ENCODE measurements at places on chromosomes 3 and 15. TPM values are rescaled to one million over a fixed set of nuclear protein-coding genes. Genes with fewer than 3 reads are reported as not detected.

DNA sequence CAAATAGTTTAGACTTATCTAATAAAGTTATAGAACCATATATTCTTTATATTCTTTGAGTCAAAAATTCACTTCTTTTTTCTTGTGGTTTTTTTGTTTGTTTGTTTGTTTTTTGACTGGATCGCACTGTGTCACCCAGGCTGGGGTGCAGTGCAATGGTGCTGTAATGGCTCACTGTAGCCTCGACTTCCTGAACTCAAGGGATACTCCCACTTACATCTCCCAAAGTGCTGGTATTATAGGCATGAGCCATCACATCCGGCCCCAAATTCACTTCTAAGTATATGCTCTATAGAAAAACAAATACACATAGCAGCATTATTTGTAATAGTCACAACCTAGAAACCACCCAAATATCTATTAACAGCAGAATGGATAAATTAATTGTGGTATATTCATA is 13.7 kb upstream of the SLTM start:
- no peaks in the 10 kb centered on the region for H3K4me1 ChIP-seq
- no peak overlapping the region for H3K27ac ChIP-seq
- no peak for DNase-seq
- no peaks in the 10 kb centered on the region for H3K36me3 ChIP-seq
- H3K27me3 ChIP-seq = no peaks in the 10 kb centered on the region

- no peaks in the 10 kb centered on the region for H3K36me3 ChIP-seq
- no peak for DNase-seq
- no peak overlapping the region for H3K27ac ChIP-seq
- H3K27me3 ChIP-seq = no peaks in the 10 kb centered on the region
Measured at GRCh38 chr15:70151462-70151861, 53.7 kb upstream of the TLE3 start.

The CAND2 gene
- total RNA-seq = 45.2 TPM

- H3K36me3 ChIP-seq = no peaks in the 10 kb centered on the region
- no peak overlapping the region for H3K27ac ChIP-seq
- no peaks in the 10 kb centered on the region for H3K4me1 ChIP-seq
- no peaks in the 10 kb centered on the region for H3K27me3 ChIP-seq
- no peak overlapping the region for H3K4me3 ChIP-seq
Measured at GRCh38 chr3:61522626-61523025, 38.7 kb upstream of the PTPRG start.

DNA sequence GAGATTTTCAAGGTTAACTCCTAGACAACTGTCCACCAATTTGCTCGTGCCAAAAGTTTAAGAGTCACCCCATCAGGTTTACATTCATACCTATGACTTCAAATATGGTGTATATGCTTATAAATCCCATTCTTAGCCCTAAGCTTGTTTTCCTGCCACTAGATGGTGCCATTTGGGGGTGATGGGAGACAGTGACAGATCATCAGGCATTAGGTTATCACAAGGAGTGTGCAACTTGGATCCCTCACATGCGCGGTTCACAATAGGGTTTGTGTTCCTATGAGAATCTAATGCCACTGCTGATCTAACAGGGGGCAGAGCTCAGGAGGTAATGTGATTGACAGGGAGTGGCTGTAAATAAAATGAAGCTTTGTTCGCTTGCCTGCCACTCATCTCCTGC is 182.7 kb downstream of the CNTN6 start:
- no peaks in the 10 kb centered on the region for H3K27me3 ChIP-seq
- no peaks in the 10 kb centered on the region for H3K4me1 ChIP-seq
- H3K27ac ChIP-seq = no peak overlapping the region
- H3K4me3 ChIP-seq = no peak overlapping the region

- no peaks in the 10 kb centered on the region for H3K4me1 ChIP-seq
- H3K27ac ChIP-seq = peak overlapping the region; percentile 89
- no peaks in the 10 kb centered on the region for H3K27me3 ChIP-seq
- H3K36me3 ChIP-seq = no peaks in the 10 kb centered on the region
- no peak overlapping the region for H3K4me3 ChIP-seq
- no peak for DNase-seq
Measured at GRCh38 chr15:96052154-96052553, 278.3 kb upstream of the NR2F2 start.

GRCh38 chr3:187044206-187044605 is 95.1 kb downstream of the RPL39L start:
- no peak overlapping the region for H3K4me3 ChIP-seq
- no peak for DNase-seq
- peaks cover 13% of the 10 kb centered on the region for H3K36me3 ChIP-seq
- peaks cover 47% of the 10 kb centered on the region for H3K4me1 ChIP-seq
- no peaks in the 10 kb centered on the region for H3K27me3 ChIP-seq

DNA sequence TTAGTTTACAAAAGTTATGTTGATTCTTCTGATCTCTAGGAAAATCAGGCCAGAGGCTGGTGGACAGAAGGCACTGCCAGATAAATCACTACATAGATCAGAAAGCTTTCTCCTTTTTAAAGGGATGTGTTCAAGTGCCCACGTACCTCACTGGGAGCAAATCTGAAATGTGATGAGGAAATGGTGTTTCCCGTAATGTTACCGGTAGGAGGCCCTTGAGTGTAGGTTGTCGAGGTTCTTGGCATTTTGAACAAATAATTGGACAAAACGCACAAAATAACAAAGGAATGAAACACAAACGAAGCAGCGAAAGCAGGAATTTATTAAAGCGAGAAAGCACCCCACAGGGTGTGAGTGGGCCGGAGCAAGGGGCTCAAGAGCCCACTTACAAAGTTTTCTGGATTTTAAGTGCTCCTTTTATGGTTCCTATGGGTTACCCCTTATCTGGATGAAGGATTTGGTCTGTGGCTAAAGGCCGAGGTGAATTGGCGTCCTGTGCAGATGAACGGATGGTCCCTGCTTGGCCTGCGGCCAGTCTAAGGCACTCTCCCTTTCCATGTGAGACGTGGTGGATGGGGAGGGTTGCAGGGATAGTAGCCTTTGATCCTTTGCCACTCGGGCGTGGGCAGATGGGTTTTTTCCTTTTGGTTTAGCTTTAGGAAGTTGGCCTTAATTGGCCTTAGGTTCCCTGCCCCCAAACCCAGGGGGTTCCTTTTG is 1.0 kb downstream of the SNX1 start:
- no peaks in the 10 kb centered on the region for H3K36me3 ChIP-seq
- peak overlapping the region; percentile 93 for H3K4me3 ChIP-seq
- no peaks in the 10 kb centered on the region for H3K4me1 ChIP-seq
- peak overlapping the region; percentile 93 for H3K27ac ChIP-seq
- no peak for DNase-seq
- H3K27me3 ChIP-seq = no peaks in the 10 kb centered on the region

GRCh38 chr3:54574906-54575617 is 352.8 kb downstream of the LRTM1 start:
- H3K27ac ChIP-seq = no peak overlapping the region
- no peaks in the 10 kb centered on the region for H3K36me3 ChIP-seq
- no peak overlapping the region for H3K4me3 ChIP-seq
- no peaks in the 10 kb centered on the region for H3K4me1 ChIP-seq
- no peaks in the 10 kb centered on the region for H3K27me3 ChIP-seq

The MCTP2 gene
- 5.6 TPM for total RNA-seq

The AADACL2 gene
- total RNA-seq = 0.16 TPM

GRCh38 chr3:32428092-32429068 is 36.7 kb downstream of the CMTM7 start:
- peak; percentile 56 for DNase-seq
- H3K27me3 ChIP-seq = no peaks in the 10 kb centered on the region
- H3K4me1 ChIP-seq = no peaks in the 10 kb centered on the region
- no peaks in the 10 kb centered on the region for H3K36me3 ChIP-seq
- H3K4me3 ChIP-seq = no peak overlapping the region

DNA sequence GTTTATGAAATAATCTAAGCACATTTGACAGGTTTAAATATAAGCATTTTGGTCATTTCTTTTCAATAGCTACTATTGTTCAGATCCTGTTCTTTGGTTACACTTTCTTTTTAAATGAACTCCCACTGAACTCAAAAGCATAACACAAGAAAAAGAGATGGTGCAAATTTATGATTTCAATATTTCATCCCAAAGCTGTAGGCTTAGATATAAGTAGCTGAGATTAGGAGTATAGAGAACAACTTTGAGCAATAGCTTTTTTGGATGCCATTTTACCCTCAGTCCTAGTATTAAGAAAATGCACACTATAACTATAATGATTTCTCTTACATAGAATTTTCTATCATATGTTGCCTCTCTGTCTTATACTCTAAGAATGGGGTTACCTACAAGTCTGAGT is 213.8 kb downstream of the ATP8B4 start:
- no peaks in the 10 kb centered on the region for H3K27me3 ChIP-seq
- no peak for DNase-seq
- no peaks in the 10 kb centered on the region for H3K36me3 ChIP-seq
- peaks cover 24% of the 10 kb centered on the region for H3K4me1 ChIP-seq
- H3K27ac ChIP-seq = no peak overlapping the region
- H3K4me3 ChIP-seq = no peak overlapping the region

GRCh38 chr15:36883713-36884517 is 216.4 kb downstream of the MEIS2 start:
- H3K36me3 ChIP-seq = no peaks in the 10 kb centered on the region
- H3K27ac ChIP-seq = no peak overlapping the region
- DNase-seq = peak; percentile 89
- H3K27me3 ChIP-seq = peaks cover 49% of the 10 kb centered on the region

DNA sequence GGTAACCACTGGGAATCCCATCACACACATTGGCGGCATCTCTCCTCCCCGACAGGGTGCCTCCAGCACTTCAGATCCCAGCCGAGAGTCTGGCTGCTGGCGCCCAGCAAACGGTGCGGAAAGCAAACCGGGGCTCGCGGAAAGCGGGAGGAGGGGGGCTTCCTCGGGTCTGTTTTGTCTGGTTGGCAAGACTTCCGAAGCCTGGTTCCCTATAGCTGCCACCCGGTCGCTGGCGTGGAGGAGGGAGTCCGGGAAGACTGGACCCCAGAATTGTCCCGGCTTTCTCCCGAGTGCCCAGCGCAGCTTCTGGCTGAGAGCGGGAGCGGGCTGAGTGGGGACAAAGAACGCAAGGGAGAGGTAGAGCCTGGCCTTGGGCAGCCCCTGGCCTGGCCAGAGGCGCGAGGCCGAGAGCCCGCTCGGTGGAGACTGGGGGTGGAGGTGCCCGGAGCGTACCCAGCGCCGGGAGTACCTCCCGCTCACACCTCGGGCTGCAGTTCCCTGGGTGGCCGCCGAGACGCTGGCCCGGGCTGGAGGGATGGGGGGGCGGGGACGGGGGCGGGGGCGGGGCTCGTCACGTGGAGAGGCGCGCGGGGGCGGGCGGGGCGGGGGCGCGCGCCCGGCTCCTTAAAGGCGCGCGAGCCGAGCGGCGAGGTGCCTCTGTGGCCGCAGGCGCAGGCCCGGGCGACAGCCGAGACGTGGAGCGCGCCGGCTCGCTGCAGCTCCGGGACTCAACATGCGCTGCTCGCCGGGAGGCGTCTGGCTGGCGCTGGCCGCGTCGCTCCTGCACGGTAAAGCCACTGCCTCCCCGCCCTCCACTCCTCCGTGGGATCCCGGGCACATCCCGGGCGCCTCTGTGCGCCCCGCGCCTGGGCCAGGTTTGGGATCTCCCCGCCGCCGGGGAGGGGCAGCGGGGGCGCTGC is at the start of gene CHRNA7:
Gene CHRNA7, plus strand, starts transcription at position 654 of the 920 bp plus-strand sequence. Its CDS starts 80 bp downstream, at position 734.
- H3K27ac ChIP-seq = peak within 1 kb of the TSS; percentile 54
- no peaks in the 10 kb centered on the region for H3K27me3 ChIP-seq
- no peaks in the 10 kb centered on the region for H3K4me1 ChIP-seq

DNA sequence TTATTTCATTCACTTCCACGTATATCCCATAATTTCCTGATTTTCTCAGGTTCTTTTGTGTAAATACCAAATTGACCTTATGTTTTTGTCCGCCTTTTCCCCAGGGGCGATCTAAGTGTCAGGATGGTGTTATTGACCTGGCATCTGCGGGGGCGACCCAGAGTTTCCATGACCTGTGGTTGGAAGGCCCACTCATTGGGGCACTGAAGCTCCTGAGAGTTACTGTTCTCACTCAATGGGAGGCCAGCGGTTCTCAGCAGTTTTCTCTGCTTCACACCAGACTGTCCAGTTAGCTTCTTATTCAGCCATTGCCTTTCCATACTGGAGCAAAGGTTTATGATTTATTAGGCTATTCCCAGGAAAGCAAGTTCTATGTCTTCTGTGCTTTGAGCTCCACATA is 53.3 kb downstream of the B3GALNT1 start:
- H3K4me1 ChIP-seq = no peaks in the 10 kb centered on the region
- H3K27me3 ChIP-seq = no peaks in the 10 kb centered on the region
- DNase-seq = no peak
- no peak overlapping the region for H3K27ac ChIP-seq

- no peak overlapping the region for H3K27ac ChIP-seq
- no peak overlapping the region for H3K4me3 ChIP-seq
- H3K27me3 ChIP-seq = no peaks in the 10 kb centered on the region
- DNase-seq = no peak
- no peaks in the 10 kb centered on the region for H3K36me3 ChIP-seq
- H3K4me1 ChIP-seq = no peaks in the 10 kb centered on the region
Measured at GRCh38 chr3:114527036-114527644, 233.3 kb downstream of the TIGIT start.

The TMEM212 gene
- total RNA-seq = not detected

DNA sequence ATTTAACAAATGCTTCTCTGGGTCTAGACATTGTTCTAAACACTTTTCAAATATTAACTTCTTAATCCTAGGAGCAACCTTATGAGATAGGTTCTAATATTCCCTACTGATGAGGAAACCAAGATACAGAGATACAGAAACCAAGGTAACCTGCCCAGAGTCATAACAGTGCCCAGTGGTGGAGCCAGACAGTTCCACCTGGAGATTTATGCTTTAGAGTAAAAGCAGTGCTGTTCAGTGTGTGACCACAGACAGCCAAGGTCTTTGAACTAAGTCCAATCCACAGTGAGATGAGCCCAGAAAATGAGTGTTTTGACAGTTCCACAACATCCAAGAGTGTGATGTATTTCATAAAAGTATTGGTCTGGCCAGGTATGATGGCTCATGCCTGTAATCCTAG is 105.2 kb upstream of the UMPS start:
- H3K4me1 ChIP-seq = peaks cover 24% of the 10 kb centered on the region
- no peak overlapping the region for H3K4me3 ChIP-seq
- no peak overlapping the region for H3K27ac ChIP-seq

The ROBO1 gene
- 19.7 TPM for total RNA-seq

DNA sequence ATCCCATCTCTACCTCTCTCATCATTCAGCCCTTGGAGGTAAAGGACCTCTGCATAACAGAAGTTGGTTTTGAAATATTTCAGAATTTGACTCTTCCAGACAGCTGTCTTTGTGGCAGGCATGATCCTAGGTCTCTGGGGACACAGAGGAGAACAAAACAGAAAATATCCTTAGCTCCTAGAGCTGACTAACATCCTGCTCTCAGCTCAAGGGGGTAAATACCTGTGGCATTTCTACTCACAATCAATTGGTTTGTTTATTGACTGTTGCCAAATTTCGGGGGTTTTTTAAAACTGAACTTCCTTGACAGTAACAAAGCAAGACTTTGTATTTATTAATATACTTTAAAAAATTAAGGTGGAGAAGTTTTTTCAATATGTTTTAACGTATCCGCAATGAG is 78.8 kb downstream of the EOMES start:
- no peak overlapping the region for H3K27ac ChIP-seq
- H3K4me3 ChIP-seq = no peak overlapping the region
- DNase-seq = no peak
- H3K4me1 ChIP-seq = no peaks in the 10 kb centered on the region

The ZNF502 gene
- 3.1 TPM for total RNA-seq
